Naive thymus-derived CD4-positive, alpha-beta T cell (primary cell): ENCODE measurements at places on chromosomes 2 and 18. TPM values are rescaled to one million over a fixed set of nuclear protein-coding genes. Genes with fewer than 3 reads are reported as not detected.
A peak's percentile ranks its signal among the peaks of the same experiment; 100 is the strongest.

DNA sequence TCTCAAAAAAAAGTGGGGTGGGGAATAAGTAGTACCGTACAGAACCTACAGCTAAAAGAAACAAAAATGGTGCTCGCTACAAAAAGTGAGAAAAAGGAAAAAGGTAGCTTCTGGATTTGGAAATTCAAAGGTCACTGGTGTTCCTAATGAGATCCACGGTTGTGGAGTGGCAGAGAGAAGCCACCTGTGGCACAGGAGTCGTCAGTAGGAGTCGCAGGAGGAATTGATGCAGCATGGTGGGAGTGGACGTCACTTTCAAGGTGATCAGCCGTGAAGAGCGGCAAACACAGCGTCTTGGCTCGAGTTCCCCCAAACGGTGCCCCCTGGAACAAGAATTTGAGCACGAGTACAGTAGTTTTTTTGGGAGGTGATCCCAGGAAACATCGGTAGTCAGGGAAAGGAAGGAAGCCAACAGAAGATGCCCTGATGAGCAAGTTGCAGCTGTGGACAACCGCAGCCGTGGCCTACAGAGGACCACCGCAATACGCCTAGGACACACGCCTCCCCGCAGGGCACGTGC, 1.4 kb upstream of the TTL start:
- H3K4me1 ChIP-seq: peaks cover 14% of the 10 kb centered on the region
- H3K27me3 ChIP-seq: no peaks in the 10 kb centered on the region
- peak overlapping the region; percentile 41 for H3K27ac ChIP-seq
- DNase-seq: no peak
- peak overlapping the region; percentile 73 for H3K4me3 ChIP-seq

- no peak overlapping the region for H3K27ac ChIP-seq
- H3K4me3 ChIP-seq: no peak overlapping the region
- no peaks in the 10 kb centered on the region for H3K36me3 ChIP-seq
- DNase-seq: no peak
- no peaks in the 10 kb centered on the region for H3K27me3 ChIP-seq
Observed at GRCh38 chr2:191299010-191299409, 53.8 kb downstream of the MYO1B start.

TGIF1 gene
- 23.6 TPM for polyA plus RNA-seq

- no peak for DNase-seq
- no peaks in the 10 kb centered on the region for H3K36me3 ChIP-seq
- peak overlapping the region; percentile 69 for H3K27ac ChIP-seq
- no peaks in the 10 kb centered on the region for H3K27me3 ChIP-seq
Observed at GRCh38 chr18:79507546-79508480, 112.1 kb downstream of the NFATC1 start.

- DNase-seq: no peak
- H3K4me1 ChIP-seq: no peaks in the 10 kb centered on the region
- no peak overlapping the region for H3K4me3 ChIP-seq
- H3K36me3 ChIP-seq: no peaks in the 10 kb centered on the region
- H3K27ac ChIP-seq: no peak overlapping the region
Observed at GRCh38 chr2:180254872-180255271, 247.8 kb upstream of the CWC22 start.

- DNase-seq: no peak
- no peak overlapping the region for H3K27ac ChIP-seq
- H3K4me1 ChIP-seq: no peaks in the 10 kb centered on the region
- H3K27me3 ChIP-seq: no peaks in the 10 kb centered on the region
- no peaks in the 10 kb centered on the region for H3K36me3 ChIP-seq
Observed at GRCh38 chr2:9998916-9999654, 44.3 kb upstream of the KLF11 start.

- no peak for DNase-seq
- H3K27ac ChIP-seq: no peak overlapping the region
- no peaks in the 10 kb centered on the region for H3K36me3 ChIP-seq
- no peaks in the 10 kb centered on the region for H3K4me1 ChIP-seq
- no peak overlapping the region for H3K4me3 ChIP-seq
- no peaks in the 10 kb centered on the region for H3K27me3 ChIP-seq
Observed at GRCh38 chr2:65353046-65353445, 79.4 kb downstream of the SPRED2 start.

DNA sequence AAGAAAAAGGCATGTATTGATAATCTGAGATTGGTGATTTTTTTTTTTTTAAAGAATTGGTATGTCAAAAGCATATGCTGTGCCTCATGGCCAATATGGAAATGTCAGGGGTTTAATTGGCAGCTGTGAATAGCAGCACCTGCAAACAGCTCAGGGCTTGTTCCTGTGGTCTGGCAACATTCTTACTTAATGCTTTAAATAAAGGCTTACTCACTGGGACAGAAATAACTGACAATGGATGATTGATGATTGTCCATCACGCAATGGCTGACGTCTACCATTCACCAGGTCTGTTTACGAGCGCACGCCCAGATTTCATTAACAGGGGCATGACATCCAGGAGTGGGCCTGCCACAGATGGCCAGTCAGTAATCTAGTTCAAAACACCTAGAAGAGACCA, 66.7 kb downstream of the ETAA1 start:
- no peaks in the 10 kb centered on the region for H3K36me3 ChIP-seq
- H3K27ac ChIP-seq: no peak overlapping the region
- no peak for DNase-seq
- H3K27me3 ChIP-seq: no peaks in the 10 kb centered on the region

DNA sequence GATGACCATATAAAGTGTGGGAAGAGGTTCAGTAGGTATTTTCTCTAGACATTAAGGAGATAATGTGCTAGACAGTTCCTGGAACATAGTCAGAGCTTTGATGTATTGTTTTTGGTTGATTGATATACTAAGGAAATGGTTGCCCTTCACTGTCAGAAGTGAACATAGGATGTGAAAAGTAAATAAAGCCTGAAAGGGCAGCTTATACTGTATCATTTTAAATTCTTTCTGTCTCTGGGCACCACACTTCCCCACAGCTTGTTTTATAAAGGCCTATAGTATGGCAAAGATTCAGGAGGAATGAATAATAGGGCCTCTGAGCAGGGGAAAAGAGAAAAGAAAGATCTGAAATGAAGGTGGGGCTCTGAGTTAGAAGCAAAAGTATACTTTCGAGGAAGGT, 72.7 kb upstream of the ITPRID2 start:
- no peak overlapping the region for H3K27ac ChIP-seq
- no peaks in the 10 kb centered on the region for H3K27me3 ChIP-seq
- H3K4me3 ChIP-seq: no peak overlapping the region
- DNase-seq: no peak
- no peaks in the 10 kb centered on the region for H3K36me3 ChIP-seq
